DMS153 (cell line): ENCODE measurements at places on chromosomes 3 and 15.

DNA sequence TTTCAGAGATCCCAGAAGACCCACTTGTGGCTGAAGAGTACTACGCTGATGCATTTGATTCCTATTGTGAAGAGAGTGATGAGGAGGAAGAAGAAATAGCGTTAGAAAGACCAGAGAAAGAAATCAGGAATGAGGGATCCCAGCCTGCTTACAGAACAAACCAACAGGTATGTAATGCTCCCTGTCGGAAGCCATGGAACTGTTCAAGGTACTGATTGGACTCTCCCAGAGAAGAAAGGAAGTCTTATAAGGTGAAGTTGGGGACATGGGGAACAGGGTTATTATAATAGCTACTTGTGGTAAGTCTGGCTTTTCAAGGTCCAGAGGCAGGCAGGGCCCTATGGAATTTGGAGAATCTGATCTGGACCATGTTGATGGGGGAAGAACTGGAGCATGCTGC lies 153.1 kb upstream of the NUDT16 start:
- DNase-seq: no peak

GRCh38 chr3:171892457-171892856 lies 49.3 kb downstream of the TMEM212 start:
- no peak for DNase-seq

DNA sequence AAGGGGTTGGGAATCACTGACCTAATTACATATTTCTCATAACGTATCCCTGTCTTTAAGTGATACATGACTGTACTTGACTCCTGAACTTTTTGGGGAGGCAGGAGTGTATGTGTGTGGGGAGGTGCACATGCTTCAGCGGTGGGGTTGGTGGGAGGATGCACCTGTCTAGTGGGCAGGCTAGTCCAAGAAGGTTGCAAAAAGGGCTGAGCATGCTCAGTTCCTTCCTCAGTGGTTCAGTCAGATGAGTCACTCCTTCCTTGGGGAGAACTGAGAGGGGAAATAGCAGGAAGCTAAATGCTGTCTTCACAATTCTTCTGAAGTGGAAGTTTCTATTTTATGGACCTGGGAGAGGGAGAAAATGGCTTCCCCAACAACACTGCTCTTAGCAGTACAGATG lies 24.6 kb upstream of the AP4E1 start:
- no peak for DNase-seq

DNA sequence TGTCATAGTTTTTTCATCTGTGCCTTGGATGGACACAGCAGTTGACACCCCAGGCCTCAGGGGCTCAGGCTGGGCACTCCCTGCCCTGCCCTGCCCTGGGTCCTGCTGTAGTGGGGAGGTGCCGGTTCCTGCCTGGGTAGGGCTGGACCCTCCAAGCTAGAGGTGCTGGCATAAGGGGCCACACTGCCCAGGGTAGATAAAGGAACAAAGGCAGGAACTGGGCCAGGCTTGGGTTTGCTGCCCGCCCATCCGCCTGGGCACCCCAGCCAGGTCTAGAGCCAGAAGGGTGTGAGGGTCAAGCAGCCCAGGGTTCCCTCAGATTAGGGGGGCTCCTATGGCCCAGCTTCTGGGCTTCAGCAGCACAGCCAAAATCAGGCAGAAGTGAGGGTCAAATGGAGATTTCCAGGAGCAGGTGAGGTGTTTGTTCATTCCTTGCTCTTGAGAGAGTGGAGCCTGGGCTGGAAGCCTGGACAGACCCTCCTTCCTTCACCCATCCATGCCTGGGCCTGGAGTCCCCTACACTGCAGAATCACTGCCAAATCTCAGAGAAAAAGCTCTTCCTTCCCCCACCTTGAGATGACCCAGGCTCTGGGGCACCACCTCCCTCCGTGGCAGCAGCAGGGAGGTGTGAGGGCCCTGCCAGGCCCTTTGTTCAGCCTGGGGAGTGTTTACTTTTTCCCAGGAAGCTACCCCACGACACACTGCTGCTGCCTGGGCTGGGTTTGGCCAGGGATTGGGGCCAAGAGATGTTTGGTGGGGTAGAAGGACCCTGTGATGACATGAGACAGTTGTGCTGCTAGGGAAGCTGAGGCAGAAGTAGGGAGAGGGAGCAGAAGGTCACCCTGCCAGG lies 7.1 kb downstream of the SEMA3F start:
- no peak for DNase-seq

DNA sequence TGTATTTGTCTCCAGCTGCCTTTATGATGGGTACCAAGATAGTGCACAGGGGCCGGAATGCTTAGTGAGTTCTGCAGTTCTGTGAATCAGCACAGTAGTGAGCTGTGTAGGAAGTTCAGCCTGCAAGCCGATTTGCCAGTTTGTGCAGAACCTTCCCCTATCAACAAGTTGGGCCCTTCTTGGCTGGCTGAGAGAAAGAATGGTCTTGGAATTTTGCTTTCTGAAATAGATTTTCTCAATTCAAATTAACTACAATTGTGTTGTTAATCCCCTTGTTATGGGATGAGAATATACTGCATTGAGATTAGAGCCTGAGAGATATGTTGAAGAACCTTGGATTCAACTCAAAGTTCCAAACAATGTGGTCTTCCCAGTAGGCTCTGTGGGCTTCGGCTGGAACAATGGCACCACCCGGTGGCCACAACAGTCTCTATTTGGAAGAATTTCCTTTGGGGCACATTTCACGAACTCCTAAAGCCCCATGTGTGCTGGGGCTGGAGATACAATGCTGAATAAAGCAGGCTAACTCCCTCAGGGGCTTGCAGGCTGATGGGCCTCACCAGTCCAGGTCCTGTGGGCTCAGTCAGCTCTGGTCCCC lies 59.1 kb downstream of the TRIM42 start:
- peak; percentile 17 for DNase-seq

GRCh38 chr3:100335434-100335833 lies 877 bp downstream of the NIT2 start:
- peak; percentile 9 for DNase-seq

DNA sequence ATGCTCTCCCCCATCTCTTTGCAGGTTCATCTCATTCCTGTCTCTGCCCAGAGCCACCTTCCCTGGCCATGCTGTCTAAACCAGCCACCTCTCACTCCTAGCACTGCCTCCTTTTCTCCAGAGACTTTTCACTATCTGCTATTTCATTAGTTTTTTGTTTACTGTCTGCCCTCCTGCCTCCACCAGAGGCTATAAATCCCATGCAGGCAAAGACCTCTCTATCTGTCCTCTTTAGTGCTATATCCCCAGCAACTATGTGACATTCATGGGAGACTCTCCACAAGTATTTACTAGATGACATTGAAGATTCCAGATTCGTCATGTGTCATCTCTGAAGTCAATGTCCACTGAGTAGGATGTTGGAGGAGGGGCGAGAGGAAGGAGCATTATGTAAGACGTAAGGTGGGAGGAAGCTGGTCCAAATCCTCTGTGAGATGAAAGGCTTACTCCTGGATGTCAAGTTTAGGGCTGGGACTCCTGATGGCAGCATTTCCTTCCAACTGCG lies 3.4 kb upstream of the FAM43A start:
- DNase-seq: no peak

GRCh38 chr3:106381939-106382335 lies 513.1 kb upstream of the CBLB start:
- DNase-seq: peak; percentile 29

DNA sequence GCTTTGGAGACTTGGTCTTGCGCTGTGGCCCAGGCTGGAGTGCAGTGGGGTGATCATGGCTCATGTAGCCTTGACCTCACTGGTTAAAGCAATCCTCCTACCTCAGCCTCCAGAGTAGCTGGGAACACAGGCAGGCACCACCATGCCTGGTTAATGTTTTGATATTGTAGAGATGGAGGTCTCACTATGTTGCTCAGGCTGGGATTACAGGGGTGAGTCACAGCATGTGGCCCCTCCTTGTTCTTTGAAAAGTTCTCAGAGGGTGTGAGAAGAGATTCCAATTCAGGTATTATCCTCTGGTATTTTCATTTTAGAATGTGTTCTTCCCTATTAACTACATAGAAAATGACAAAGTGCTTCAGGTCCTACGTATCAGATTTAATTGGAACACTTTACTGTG lies 51.9 kb upstream of the RPL32 start:
- no peak for DNase-seq

DNA sequence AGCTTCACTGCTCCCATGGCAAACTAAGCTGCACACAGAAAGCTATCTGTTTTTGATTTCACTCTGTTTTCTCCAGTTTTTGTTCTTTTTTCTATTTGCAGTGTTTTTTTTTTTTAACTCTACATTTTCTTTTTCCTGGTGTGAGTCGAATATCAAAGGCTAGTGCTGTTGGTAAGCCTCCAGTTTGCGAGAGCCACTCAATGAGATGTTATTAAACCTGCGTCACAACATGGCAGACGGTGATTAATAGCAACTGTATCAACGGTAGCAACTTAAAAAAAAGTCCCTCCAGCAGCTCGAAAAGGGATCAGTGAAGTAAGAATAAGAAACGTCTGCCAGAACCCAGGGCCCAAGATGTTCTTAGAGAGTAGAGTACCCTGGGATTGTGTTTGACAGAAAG lies 84.1 kb downstream of the MEIS2 start:
- DNase-seq: no peak

GRCh38 chr3:101675709-101676215 lies 1.2 kb downstream of the ZBTB11 start:
- DNase-seq: no peak

DNA sequence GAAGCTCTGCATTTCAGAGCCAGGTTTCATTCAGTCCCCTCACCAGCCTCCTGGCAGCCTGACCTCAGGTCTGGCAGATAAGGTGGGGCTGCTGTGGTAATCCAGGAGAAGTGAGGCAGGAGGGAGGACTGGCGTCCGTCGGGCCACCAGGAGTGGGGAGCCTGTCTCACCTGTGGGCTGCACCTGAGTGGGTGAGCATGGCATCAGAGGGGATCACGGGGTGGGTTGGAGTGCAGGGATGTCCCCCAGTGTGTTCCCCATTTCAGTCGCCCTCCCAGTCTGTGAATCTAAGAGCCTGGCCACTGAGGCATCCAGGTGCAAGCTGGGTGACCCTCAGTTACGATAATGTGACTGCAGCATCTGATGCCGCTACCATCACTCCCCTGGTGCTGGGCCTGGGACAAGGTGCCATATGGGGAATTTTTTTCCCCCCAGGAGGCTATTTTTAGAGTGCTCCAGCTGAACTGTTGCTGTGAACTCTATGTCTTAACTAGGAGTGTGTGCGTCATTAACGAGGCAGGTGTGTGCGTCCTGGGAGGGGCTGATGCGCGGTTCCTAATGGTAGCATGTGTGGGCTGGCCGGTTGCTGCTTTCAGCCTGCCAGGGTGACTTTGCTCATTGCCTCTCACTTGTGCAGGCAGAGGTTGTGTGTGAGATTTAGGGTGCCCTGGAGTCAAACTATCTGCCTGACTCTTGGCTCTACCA lies 165.2 kb downstream of the SLCO3A1 start:
- DNase-seq: no peak

- no peak for DNase-seq
These were observed 9.5 kb upstream of the FSTL1 start for GRCh38 chr3:120460181-120460790.

DNA sequence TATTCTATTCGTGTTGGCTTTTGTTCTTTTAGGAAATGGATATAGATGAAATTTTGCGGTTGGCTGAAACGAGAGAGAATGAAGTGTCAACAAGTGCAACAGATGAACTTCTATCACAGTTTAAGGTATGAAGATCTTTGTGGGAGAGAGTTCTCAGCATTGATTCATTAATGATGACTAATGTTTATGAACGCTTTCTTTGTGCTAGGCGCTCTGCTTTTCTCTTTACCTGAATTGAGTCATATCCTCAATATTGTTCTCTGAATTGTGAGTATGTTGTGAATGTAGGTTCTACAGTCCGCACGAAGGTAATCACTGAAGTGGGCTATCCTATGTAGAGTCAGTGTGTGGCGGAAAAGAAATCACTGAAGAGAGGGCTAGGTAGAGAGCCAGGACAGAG lies 81.2 kb downstream of the CHD2 start:
- DNase-seq: no peak

- no peak for DNase-seq
These were observed 20.2 kb downstream of the ARNT2 start for GRCh38 chr15:80424381-80424780.

DNA sequence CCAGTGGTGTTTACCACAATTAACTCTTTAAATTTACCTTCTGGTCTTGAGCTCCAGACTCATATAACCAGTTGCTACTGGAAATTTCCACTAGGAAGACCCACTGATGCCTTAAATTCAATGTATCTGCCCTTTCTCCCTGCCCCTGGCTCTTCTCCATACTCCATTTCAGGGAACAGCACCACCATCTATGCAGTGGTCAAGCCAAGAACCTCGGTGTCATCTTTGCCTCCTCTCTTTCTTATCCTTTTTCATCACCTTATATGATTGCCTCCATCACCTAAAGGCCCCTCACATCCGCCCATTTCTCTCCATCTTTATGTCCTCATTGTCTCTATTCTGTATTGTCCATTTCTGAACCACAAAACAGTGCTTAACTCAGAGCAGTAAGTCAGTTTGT lies 20.7 kb upstream of the MFSD1 start:
- DNase-seq: no peak

DNA sequence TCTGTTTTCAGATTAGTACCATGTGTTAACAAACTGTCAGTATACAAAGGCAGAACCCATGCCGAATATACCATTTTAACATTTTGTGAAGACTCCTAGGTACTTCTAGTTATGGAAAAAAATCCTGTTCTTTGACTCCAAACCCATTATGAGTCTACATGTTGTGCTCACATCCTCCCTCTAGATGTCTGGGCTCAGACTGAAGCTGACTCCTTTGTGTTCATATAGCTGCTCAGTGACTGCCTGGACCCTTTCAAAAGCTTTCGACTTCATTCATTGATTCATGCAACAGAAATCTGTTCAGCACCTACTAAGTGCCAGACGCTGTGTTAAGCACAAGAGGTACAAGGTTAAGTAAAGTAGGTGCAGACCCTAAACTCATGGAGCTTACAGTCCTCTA lies 60.5 kb downstream of the MEGF11 start:
- DNase-seq: no peak

DNA sequence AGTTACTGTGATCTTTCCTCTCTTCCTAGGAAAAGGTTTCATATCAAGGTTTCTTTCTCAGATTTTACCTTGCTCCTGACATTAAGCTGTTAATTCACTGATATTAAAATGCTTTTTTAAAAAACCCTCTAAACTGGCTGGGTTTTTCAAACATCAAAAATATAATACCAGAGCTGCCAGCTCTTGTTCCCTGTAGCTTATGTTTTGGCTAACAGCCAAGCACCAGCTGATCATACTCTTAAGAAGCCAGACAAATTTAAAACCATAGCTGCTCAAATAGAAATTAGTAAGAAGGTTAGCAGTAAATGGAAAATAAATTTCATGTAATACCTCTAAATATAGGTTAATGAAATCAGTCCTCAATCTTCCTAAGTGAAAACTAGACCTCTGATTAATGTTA lies 657.5 kb downstream of the GRM7 start:
- no peak for DNase-seq

GRCh38 chr3:87298111-87298718 lies 21.8 kb upstream of the POU1F1 start:
- peak; percentile 31 for DNase-seq

- DNase-seq: no peak
These were observed 166.0 kb downstream of the THSD4 start for GRCh38 chr15:71281256-71281655.

GRCh38 chr3:156014489-156014888 lies 105.9 kb upstream of the KCNAB1 start:
- DNase-seq: no peak

- DNase-seq: no peak
These were observed 928.2 kb downstream of the EPHA3 start for GRCh38 chr3:90035643-90036042.
